ENCODE measurements at places on chromosomes 16 and 17.

- no peak for DNase-seq
Observed at GRCh38 chr17:28346199-28346580, 10.6 kb downstream of the TNFAIP1 start.

GRCh38 chr16:86993426-86994110, 323.6 kb downstream of the C16orf95 start:
- DNase-seq: no peak

- DNase-seq: no peak
Observed at GRCh38 chr17:36675250-36675649, 73.9 kb downstream of the MRM1 start.

DNA sequence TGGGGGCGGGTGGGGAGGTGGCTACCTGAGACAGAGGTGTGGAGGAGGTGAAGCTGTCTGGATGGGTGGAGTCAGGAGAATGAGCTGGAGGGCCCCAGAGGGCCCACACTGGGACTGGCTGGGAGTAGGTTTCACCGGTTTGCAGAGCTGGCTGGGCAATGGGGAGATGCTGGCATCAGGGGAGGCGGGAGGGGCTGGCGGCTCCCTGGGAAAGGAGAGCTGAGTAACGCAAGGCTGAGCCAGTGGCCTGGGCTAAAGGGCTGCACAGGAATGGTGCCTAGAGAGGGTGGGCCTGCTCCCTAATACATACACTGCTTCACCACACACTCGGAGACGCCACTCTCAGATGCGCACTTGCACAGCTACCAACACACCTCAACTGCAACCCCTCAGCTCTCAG, 12.4 kb downstream of the P3H4 start:
- DNase-seq: no peak
